ENCODE measurements at places on chromosomes 12 and 14.

DNA sequence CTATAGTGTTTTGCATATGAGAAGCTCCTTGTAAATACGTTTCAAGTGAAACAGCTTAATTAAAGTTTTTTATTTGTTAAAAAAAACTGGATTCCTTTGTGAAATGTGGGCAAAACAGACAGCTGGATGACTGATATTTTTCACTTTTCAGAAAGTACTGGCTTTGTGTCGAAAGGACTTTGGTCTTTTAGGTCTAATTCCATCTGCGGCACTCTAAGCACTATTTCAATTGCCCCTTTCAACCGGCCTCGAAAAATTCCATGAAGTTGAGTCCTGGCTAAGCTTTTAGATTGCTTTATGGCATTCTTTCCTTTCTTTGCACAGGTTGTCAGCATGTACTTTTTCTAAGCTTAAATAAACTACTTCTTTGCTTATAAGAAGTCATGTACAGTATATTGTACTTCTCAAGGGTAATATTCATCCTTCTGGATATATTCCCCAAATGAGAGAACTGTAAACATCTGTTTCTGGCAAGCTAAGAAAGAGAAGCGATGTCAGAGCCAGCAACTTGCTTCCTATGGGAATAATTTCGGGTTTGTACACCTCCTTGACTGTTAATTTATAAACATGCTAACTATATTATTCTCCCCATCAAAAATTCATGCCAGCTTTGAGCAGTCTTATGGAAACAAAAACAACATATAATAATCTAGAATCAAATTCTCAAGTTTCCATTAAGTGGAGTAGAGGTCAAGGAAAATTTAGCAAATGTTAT lies 611.3 kb downstream of the ETNK1 start:
- no peak for DNase-seq

DNA sequence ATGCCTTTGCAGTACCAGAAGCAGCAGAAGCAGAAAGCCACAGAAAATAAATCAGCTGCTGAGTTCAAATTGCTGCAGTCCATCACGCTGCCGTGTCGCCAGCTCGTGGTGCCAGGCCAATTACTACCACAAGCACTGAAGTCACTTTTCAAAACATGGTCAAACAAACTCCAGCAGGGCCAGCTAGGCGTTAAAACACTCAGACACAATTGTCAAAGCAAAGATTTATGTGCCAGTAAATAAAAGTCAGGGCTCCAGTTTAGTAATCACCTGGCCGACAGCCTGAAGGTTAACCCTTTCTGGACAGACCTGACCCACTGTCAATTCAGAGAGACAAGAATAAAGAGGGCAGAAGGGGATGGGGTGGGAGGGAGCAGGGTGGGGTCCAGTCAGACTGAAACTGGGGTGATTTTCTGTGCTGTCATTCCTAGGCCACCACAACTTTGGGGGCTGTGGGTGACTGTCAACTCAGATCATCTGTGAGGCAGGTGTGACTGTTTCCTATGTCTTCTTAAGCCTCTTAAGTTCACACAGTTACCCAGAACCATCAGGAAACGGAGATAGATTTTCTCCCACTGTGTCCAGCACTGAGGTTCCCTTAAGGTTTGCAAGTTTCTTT lies 109.8 kb upstream of the FUT8 start:
- DNase-seq = no peak

DNA sequence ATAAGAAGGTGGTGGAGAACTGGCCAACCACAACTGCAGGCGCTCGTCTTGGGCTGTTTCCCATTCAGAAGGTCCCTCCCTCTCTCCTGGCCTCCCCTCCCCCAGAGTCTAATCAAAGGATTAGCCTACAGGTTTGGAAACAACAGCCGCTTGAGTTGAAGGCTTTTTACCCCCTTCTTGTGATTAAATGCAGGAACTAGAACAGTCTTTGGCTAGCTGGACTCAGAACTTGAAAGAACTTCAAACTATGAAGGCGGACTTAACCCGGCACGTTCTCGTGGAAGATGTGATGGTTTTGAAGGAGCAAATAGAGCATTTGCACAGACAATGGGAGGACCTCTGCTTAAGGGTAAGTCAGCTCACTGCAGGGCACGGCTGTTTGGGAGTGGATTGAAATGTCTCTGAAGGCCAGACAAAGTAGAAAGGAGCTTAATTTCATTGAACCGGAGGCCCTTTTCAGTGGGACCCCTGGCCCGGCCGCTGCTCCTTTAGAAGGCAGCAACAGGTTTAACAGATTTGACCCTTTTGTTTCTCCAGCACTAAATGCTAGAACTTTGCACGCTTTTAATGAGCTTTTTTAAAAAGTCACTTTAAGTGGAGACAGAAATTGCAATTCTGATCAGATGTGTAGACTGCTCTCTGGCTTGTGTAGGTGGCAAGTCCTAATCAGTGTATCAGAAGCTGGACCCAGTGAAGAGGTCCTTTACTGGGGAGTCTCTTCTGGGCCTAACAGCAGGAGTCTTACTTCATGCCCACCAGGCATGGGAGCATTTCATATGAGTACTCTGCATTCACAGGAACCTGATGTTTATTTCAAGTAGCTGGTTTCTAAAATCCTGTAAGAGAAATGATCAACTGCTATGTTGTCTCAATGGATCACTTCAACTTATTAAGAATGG lies 107.7 kb downstream of the ESR2 start:
- no peak for DNase-seq

DNA sequence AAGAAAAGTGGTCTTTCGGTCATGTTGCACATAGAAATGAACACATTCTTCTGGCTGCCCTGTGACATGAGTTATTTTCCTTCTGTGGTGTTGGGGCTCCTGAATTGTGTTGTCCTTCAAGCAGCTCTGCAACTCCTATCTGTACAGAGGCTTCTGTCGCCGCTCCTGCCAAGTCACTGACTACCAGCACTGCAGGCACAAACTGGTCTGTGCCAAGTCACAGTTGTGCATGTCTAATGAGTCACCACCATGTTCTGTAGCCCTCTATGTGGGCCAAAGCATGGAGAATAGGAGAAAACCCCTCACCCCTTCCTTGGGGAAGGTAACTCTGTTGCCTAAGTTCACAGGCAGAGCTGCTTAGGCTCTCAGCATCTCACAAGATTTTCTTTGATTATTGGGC lies 283.3 kb downstream of the RPL10L start:
- no peak for DNase-seq

DNA sequence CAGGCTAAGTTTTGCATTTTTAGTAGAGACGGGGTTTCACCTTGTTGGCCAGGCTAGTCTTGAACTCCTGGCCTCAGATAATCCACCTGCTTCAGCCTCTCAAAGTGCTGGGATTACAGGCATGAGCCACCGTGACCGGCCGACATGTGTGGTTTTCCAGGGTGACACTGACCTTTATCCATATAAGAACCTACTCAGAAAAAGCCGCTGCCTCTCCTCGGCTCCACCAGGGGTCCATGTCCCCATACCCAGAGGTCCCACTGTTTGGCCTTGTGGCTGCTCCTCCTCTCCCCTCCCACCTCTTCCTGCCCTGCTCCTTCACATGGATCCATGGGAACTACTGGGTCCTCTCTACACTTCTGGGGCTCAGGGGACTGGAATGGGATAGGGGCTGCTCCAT lies 64.6 kb downstream of the PTPN21 start:
- no peak for DNase-seq

- DNase-seq = no peak
Measured at GRCh38 chr12:128976120-128976738, 123.0 kb downstream of the GLT1D1 start.

GRCh38 chr14:73239393-73240241 lies 2.3 kb downstream of the PAPLN start:
- no peak for DNase-seq

GRCh38 chr12:9992296-9992695 lies 6.6 kb downstream of the CLEC1B start:
- no peak for DNase-seq

- DNase-seq = no peak
Measured at GRCh38 chr14:44372807-44373489, 134.1 kb downstream of the FSCB start.

GRCh38 chr12:67327466-67327865 lies 58.3 kb downstream of the CAND1 start:
- no peak for DNase-seq

DNA sequence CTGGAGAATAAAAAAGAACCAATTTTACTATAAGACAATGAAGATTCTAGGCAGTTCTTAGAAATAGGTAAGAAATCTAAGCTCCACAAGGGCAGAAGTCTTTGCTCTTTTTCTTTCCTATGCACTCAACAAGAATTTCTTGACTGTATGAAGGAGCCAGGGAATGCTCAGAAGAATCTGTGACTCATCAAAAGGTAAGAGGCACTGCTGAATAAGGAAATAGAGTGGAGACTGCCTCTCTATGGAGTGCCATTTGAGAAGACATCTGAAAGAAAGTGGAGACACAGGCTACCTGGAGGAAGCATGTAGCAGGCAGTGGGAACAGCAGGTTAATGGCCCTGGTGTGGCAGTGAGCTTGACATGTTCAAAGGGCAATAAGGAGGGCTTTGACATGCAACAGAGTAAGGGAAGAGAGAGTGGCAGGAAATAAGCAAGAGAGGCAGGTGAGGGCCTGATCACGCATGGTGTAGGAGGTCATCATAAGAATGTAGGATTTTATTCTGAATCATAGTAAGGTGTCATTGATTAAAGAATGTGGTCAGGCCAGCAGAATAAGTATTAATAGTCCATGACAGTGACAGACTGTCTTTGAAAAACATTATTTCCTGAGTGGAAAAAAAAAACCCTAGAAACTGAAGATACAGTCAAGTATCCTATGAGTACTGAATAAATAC lies 446.7 kb upstream of the GARIN6 start:
- DNase-seq = no peak

DNA sequence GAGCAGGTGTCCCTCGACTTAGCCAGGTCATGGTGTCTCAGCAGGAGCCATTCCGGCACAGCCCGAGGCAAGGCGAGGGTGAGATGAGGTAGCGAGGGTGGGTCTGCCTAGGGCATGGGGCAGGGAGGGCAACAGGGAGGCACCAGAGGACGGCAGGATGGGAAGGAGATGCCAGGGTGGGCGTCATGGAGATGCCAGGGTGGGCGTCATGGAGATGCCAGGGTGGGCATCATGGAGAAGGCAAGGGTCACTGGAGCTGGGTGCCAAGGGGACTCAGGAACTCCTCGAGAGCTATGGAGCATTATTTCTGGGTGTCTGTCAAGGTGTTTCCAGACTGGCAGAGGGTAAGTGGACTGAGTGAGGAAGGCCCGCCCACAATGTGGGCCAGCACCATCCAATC lies 7.4 kb downstream of the DEGS2 start:
- no peak for DNase-seq

DNA sequence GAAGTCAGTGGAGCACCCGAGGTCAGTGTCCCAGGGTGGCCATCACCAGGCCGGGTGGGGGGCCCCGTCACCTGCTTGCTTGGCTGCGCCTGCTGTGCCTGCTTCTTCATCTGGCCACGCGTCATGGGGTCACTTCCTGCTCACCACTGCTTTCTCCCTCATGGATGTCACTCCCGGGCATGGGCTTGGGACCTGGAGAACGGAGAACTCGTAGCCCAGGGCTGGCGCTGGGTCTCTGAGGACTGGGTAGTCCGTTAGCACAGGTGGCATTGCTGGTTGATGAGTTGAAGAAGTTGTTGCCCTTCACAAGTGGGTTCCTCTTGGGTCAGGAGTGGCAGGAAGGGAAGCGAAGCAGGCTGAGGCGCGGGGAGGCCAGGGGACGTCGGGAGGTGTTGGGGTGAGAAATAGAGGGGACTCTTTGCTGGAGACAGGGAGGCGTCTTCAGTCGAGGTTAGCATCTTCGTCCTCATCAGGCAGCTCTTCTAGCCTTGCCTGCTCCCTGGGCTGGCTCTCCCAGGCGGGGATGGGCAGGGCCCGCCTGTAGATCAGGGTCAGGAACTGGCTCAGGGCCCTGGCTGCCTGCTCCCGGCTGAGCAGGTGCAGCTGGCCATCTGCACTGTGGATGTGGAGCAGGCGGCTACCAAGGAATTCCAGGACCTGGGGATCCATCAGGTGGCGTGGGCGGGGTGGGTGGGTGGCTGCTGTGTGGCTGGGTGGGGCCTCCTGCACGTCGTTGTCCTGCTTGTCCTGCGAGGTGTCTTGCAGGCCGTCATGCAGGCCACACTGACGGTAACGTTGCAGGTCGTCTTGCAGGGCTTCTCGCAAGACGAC lies 23.0 kb downstream of the RTL1 start:
- DNase-seq = no peak

DNA sequence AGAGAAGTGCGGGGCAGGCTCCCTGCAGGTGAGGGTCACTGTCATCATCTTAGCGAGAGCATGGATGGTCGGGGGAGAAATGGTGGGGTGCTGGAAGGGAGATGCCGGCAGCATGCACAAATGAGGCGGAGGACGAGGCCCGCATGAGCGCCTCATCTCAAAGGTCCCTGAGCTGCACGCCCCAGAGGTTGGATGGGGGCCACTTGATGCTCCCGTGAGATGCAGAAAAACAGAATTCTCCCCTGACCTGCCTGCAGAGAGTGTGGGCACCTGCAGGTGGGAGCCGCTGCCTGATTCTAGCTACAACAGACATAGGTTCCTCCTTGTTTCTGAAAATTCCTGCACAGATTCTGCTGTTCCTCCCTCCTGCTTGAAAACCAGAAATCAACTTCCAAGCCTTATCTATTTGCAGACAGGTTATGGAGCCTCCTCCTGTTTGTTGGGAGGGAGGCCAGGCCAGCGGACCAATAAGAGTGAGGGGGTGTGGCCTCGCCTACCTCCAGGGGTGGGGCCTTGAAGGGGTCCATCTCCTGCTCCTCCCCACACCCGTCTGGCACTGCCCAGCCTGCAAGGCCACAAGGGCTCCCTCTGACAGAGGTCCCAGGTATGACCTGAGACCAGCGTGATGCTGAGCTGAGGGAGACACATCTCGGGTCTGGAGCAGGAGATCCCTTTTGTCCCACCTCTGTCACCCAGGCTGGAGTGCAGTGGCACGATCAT lies 67.2 kb downstream of the KDM2B start:
- peak; percentile 26 for DNase-seq

DNA sequence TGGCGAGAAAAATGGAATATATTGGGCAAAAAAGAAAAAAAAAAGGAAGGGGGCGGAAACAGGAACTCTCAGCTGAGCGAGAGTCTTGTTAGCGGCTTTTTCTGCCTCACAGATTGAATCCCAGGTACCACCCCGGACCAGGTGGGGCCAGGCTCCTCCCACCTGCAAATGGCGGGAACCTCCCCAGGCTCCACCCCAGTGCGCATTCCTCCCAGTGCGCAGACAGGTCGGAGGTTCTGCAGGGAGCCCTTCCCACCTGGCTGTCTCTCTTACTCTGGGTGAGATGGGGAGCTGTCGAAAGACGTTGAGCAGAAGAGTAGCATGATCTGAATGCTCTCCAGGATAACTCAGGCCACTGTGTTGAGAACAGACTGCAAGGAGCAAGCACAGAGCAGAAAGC lies 57.0 kb upstream of the ETV6 start:
- no peak for DNase-seq

GRCh38 chr12:91021076-91021475 lies 16.3 kb upstream of the EPYC start:
- no peak for DNase-seq

GRCh38 chr12:101939856-101940265 lies 62.5 kb downstream of the DRAM1 start:
- DNase-seq = peak; percentile 42

GRCh38 chr12:96034621-96035282 lies 635 bp downstream of the LTA4H start:
- DNase-seq = no peak

GRCh38 chr14:45381091-45381490 lies 128.1 kb upstream of the MIS18BP1 start:
- no peak for DNase-seq
